Stimulated activated CD4-positive, alpha-beta T cell treated with anti-CD3 and anti-CD28 coated beads, Interleukin-4, amount 100 ng/mL, for 1 hour (primary cell): ENCODE measurements at places on chromosomes 7 and 10.

DNA sequence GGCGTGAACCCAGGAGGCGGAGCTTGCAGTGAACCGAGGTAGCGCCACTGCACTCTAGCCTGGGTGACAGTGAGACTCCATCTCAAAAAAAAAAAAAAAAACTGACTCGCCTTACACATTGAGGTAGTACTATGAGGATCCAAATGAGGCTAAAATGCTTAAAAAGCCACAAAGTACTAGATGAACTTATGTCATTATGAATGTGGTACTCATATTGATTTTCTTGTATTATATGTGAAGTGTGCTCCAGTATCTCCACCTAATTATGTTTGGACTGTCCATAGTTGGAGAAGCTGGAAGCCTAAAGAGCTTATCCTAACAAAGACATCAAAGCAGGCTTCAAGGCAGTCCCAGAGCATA is 9.1 kb downstream of the CCNY start:
- no peak for DNase-seq

DNA sequence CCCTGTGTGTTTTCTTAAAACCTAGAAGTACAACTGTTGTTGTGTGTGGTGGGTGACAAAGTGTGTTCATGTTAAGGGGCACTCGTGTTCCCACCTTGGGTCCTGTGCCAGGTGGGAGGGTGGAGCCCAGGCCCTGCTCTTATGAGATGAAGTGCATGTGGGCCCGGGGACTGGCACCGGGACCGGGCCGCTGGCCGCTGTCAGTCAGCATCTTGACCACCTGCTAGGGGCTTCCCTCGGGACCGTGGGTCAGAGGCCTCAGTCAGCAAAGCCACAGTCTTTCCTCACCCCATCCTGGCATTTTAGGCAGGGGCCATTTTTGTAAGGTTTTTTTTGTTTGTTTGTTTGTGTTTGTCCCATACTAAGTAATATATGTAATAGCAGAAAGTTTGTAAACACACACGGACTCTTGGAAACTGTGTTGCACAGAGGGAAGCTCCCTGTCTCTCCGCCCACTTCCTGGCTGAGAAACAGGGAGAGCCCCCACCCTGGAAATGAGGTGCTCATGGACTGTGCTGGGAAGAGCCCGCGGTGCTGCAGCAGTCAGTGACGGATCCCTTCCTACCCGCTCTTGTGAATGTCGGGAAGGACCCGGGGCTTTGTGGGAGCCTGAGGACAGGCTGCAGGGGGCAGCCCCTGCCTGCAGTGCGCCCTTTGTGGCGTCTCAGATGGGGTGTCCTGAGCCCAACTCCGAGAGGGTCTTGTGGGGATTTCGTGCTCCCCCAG is 13.4 kb downstream of the AGAP3 start:
- no peak for DNase-seq

DNA sequence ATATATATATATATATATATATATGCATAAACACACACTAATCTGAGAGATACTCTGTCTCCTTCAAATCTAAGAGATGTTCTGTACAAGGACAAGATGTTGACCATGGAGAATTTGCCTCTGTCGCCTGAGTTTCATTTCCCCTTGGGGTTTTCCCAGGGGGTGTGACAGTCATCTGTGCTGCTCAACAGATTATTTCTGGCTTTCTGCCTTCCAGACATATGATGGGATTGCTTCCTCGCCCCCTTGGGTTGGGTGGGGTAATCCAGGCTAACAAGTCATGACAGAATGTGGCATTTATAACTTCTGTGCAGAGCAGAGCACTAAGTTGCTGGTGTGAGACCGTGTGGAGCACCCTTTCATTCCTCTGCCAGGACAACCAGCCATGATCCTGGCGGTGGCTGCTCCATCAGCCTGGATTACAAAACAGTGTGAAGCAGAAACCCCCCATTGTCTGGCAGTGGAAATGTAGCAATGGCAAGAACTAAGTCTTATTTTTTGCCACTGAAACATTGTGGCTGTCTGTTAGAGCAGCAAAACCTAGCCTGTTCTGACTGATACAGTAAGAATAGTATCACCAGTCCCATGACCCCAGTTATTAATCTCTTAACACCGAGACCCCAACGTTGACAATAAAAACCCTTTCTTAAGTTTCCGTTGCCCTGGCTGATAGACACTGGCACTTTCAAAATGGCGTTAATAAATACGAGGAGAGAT is 13.7 kb upstream of the USP6NL start:
- no peak for DNase-seq

- DNase-seq: no peak
These were observed 299.9 kb upstream of the LRRTM3 start for GRCh38 chr10:66625709-66626590.

- no peak for DNase-seq
These were observed 3.4 kb upstream of the C10orf88 start for GRCh38 chr10:122957474-122957873.

- DNase-seq: no peak
These were observed 9.9 kb downstream of the ST7 start for GRCh38 chr7:116963234-116963633.

DNA sequence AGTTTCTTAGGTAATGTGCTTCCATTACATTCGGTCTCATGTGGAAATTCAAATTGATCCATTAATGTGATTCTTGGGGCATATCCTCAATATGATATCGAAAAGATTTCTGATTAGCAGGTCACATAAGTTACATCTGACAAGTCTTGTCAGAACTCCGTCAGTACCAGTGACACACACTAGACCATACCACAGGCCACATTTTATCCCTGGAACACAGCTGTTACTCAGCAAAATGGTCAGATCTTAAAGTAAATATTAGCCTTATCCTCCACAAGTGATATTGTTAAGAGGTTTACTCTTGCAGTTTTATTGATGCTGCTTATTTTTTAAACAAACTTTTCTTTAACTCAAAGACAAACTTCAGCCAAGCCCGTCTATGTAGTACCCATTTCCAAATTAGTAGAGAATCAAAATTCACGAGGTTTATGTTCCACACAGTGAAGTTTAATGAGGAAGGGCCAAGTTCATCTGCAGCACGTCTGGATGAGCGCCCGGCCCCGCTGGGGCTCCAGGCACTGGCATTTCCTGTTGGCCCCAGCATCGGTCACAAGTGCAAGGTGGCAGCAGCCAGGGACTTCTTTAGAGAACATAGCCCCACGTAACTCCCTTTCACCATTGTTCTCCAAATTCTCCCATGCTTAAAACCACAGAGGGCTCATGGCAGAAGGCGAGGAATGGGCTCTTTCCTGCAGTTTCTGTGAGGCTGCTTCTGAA is 132.2 kb downstream of the VIPR2 start:
- no peak for DNase-seq

GRCh38 chr7:158805937-158806336 is 23.4 kb downstream of the ESYT2 start:
- DNase-seq: no peak

GRCh38 chr10:118873738-118874105 is 119.0 kb upstream of the CACUL1 start:
- no peak for DNase-seq

DNA sequence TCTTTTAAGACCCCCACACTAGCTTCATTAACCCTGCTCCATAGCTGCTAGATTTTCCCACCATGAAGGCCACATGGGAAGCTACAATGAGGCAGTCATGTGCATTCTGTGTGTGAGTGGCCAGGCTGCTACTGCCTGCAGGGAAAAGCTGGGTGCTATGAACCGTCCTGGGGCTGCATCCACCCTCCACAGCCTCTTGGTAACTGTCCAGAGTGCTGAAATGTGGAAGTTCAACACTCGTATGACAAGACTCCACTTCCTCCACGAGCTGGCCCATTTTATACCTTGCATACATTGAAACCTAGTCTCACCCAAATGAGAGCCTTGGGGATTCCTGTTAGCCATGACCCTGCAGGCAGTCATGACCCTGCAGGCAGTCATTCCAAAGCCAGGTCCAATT is 59.4 kb downstream of the CUZD1 start:
- DNase-seq: no peak

DNA sequence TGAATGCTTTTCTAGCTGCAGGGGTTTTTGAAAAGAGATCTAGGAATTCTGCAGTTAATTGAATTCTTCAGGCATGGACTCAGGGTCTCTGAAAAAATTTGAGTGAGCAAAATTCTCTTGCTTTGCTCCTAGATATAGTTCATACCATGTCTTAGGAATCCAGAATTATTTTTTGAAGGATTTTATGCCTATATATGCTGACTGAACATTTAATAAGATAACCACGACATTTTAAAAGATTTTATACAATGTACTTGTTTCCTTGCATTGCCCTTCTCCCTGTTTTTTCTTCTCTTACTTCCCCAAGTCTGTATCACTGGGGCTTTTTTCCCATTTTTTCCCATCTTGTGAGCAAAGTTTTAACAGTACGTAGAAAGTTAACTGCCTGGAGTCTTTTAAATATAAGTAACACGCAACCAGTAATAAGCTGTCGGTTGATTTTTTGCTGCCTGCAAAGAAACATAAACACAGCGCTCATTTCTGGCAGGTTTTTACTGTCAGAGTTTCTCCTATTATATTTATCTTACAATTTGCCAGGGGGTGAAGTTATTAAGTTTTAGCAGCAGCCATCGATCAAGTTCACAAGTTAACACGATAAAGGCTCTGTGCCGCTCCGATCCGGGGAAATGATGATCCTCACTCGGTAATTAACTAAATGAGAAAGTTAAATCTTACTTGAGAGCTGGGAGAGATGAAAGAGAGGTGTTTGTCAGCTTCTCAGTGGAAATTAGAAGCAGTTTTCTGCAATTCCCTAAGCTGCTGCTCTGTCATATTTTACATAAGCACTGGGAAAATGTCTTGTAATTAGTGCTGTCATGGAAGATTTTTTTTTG is 81.0 kb downstream of the POLL start:
- DNase-seq: no peak

DNA sequence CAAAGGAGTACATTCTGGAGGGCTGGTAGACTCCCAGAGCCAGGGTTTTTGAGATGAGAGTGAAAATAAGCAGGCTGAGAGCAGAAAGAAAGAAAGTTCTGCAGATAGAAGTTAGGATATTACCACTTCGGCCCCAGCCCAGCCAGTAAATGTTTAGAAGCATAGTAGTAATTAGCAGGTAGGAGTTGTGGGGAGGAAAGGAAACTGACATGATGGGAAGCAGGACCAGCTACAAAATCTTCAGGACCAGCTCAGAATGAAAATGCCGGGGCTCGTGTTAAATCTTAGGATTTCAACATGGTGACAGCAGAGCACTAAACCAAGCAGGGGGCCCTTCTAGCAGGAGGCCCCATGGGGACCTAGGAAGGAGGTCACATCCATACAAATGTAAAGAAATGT is 28.7 kb downstream of the PRSS2 start:
- DNase-seq: no peak

DNA sequence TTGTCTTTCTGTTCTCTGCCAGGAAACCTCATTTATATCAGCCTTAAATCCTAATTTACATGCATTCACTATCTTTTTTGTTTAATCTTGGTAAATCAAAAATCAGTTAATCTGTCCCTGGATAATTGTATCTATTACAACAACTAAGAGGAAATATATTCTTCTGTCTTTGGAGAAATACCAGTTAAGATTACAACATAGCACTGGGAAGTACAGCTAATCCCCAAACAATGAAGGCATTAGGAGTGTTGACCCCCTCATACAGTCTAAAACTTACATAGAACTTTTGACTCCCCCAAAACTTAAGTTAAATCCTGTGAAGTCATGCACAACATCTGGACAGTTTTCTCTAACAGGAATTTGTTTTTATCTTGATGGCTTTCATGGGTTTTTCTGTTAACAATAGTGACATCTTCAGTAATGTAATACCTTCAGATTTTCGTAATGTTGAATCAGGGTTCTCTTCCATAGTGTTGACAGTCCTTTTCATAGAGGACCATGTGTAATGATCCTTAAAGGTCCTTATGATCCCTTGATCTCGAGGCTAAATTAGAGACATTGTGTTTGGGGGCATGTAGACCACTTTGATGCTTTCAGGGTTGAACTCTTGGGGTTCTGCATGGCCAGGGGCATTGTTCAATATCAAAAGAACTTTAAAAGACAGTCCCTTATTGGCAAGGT is 24.1 kb upstream of the ABCC2 start:
- no peak for DNase-seq

DNA sequence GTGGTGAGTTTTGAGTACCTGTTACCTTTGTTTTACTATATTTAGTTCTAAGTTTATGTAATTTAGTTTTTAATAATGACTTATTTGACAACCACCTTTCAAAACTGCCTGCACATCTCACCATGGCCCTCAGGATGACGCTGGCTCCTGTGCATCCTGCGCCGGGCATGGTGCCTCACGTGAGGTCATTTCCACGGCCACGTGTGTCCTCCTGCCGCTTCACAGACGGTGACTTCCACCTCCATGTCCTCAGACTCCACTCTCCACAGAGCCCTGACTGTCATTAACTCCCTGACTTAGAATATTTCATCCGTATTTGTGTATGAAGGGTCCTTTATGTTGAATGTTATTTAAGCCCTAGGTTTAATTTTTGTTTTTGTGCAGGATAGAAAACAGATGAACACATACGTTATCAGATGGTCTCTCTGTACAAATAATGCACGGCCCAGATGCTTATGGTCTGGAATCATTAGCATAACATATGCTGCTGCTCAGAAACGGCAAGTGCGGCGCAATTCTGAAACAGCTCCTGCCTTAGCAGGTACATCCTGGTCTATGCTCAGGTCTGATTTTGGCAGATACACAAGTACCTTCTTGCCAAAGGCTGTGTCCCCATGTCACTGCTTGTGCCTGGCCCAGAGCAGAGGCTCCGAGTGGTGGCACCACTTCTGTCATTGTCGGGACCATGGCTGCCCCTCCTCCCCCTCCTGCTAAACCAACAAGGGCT is 155.8 kb downstream of the WDR37 start:
- no peak for DNase-seq

DNA sequence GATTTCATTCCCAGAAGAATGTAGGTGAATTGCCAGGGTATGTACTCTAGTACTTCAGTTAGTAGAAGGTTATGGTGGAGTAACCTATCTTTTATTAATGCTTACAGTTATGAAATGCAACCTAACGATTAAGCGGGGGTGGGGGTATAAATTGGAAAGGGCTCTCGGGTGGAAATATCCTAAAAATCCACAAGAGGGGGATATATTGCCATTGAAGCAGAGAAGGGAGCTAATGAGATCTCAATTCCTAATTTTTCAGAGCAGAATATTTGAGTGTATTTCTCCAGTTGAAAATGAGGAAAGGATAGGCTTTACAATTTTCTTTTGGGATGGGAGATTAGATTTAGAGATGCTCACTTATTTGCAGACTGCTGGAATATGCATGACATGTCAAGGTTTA is 90.8 kb downstream of the DNAJB9 start:
- DNase-seq: no peak

GRCh38 chr10:42979721-42980467 is 97.0 kb upstream of the RET start:
- no peak for DNase-seq

GRCh38 chr10:117531371-117532002 is 11.1 kb upstream of the EMX2 start:
- DNase-seq: no peak

GRCh38 chr10:128048819-128049210 is 77.4 kb downstream of the MKI67 start:
- DNase-seq: no peak

DNA sequence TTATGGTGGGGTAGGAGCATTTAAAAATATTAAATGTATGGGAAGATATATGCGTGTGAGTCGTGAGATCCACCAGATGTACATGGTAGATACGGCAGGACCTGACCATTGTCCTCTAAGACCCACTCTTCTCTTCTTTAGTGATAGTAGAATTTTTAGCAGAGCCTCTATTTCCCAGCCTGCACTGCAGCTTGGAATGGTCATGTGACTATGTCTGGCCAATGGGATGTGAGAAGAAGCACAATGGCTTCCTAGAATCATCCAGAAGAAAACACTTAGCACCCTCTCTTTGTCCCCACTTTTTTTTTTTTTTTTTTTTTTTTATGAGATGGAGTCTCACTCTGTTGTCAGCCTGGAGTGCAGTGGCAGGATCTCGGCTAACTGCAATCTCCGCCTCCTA is 86.6 kb upstream of the CYTH3 start:
- DNase-seq: no peak

- no peak for DNase-seq
These were observed 493.5 kb upstream of the GALNT17 start for GRCh38 chr7:70638158-70639107.
